ENCODE measurements at places on chromosomes 3 and 15.

- H3K36me3 ChIP-seq = peaks cover 11% of the 10 kb centered on the region
- H3K27me3 ChIP-seq = no peaks in the 10 kb centered on the region
- no peak for DNase-seq
- H3K27ac ChIP-seq = no peak overlapping the region
- no peaks in the 10 kb centered on the region for H3K4me1 ChIP-seq
These were observed 12.6 kb upstream of the PAK2 start for GRCh38 chr3:196726788-196727675.

GRCh38 chr3:70748593-70748992, 436.2 kb upstream of the MDFIC2 start:
- no peak overlapping the region for H3K27ac ChIP-seq
- H3K36me3 ChIP-seq = no peaks in the 10 kb centered on the region
- DNase-seq = no peak
- no peak overlapping the region for H3K4me3 ChIP-seq

DNA sequence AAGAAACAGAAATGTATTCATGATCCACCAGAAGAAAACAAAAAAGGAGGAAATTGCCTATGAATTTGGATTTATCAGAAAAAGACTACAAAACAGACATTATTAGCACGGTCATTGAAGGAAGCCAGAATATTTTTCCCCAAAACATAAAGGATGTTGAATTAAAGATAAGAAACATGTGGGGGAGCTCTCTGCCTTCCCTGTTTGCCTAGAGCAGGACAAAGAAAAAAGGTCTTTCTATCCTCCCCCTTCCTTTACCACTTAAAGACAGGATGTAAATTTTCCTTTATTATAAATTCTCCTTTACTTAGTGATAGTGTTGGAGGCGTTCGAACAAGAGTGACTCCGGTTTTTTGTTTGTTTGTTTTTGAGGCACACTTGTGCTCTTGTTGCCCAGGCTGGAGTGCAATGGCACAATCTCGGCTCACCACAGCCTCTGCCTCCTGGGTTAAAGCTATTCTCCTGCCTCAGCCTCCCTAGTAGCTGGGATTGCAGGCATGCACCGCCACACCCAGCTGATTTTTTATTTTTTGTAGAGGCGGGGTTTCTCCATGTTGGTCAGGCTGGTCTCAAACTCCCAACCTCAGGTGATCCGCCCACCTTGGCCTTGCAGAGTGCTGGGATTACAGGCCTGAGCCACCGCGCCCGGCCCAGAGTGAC, 14.9 kb upstream of the RPN1 start:
- H3K4me1 ChIP-seq = no peaks in the 10 kb centered on the region
- no peaks in the 10 kb centered on the region for H3K36me3 ChIP-seq
- H3K27ac ChIP-seq = no peak overlapping the region
- H3K4me3 ChIP-seq = no peak overlapping the region
- DNase-seq = no peak

- DNase-seq = no peak
- no peaks in the 10 kb centered on the region for H3K4me1 ChIP-seq
These were observed 127.1 kb downstream of the KCNMB2 start for GRCh38 chr3:178663201-178663934.

DNA sequence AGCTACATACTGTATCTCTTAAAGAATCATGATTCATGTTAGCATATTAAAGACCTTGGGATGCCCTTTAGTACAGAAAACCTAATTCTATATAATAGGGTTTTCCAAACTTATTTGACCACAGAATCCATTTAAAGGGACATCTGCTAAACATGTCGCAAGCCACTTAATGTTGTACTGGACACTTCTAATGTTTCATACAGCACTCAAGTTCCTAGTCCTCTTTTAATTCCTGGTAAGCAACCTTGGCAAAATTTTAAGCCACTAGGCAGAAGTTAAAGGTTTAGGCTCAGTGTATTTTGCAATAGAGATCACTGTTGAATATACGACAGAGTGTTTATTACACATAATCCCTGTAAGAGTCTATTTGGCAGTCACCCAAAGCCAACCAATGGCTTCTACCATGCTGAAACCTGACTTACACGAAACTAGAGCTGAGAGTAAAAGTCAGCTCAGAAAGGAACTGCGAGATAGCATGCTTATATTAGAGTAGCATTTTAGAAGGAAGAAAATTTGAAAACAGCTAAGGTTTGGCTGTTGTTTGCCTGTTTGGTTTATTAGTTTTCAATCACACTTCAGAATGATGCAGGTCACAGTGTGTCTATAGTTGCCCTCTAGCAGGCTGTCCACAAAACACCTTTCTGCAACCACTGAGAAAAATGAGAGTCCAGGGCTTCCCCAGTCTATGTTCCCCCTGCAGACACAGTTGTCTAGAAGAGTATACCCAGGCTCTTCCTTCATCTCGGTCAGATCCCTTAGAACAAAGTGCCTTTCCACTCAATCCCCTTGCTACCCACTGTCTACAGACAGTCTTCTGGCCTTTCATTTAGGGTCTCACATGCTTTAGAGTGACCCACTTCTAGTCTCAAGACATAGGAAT, 104.4 kb downstream of the FMN1 start:
- H3K27ac ChIP-seq = no peak overlapping the region
- DNase-seq = no peak
- no peaks in the 10 kb centered on the region for H3K4me1 ChIP-seq

DNA sequence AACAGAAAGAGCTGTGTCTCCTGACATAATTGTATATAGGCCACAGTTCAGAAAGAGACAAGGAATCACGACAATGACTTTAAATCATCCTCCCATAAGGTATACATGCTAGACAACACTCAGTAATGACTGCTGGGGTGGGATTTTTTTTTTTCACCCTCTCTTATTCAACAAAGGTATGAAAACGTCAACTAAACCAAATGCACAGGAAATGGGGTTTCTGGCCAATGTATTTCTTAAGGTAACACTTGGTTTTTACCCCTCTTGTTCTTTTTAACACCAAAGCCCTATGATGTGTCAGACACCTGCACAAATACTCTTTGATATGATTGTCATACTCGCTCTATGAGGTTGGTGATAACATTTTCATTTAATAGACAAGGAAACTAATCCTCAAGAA, 78.3 kb downstream of the MCF2L2 start:
- no peak overlapping the region for H3K4me3 ChIP-seq
- H3K27me3 ChIP-seq = no peaks in the 10 kb centered on the region
- no peak overlapping the region for H3K27ac ChIP-seq
- DNase-seq = no peak
- H3K4me1 ChIP-seq = no peaks in the 10 kb centered on the region
- no peaks in the 10 kb centered on the region for H3K36me3 ChIP-seq

DNA sequence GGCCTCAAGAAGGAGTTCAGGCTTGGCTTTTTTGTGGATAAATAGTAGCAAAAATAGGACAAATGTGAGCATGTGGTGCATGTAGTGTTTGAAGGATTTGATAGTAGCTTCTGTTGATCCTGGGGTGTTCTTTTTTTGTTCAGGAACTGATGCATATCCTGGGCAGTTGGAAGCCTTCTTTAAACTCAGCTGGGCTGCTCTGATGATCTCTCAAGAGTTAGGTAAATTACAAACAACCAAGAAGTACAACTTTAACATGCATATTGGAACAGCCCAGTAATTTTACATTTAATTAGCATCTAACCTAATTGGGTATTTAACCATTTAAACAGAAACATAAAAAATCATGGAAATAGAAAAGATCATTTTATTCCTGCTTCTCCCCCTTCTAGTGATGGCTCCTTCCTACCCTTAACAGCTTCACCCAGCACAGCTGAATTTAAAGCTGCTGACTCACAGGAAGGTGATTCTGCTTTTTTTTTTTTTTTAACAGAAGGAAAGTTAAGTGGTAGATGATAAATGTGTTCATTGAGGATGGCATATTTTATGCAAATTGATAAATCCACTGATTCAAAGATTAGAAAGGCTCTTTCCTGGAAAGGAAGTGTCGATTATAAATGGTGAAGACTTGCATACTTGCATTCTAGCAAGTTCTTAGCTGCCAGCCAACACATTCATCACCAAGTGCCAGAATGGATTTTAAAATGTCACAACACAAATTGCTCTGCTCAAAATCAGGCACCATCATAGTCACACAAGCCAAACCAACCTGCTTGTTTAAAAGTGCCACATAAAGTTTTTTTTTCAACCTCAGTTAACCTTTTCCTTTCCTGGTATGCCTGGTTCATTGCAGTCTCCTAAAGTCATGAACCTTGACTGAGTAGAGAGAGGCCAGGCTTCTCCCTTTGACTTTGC, 20.0 kb downstream of the SLC35G2 start:
- peaks cover 12% of the 10 kb centered on the region for H3K4me1 ChIP-seq
- H3K27ac ChIP-seq = peak overlapping the region; percentile 24
- no peak overlapping the region for H3K4me3 ChIP-seq
- H3K27me3 ChIP-seq = no peaks in the 10 kb centered on the region
- H3K36me3 ChIP-seq = no peaks in the 10 kb centered on the region
- no peak for DNase-seq

- no peaks in the 10 kb centered on the region for H3K36me3 ChIP-seq
- H3K27ac ChIP-seq = no peak overlapping the region
- no peaks in the 10 kb centered on the region for H3K4me1 ChIP-seq
- no peak overlapping the region for H3K4me3 ChIP-seq
These were observed 193.4 kb upstream of the UBE2E1 start for GRCh38 chr3:23612296-23612891.

GRCh38 chr3:149480326-149481017, 6.0 kb downstream of the TM4SF4 start:
- H3K4me1 ChIP-seq = no peaks in the 10 kb centered on the region
- no peak overlapping the region for H3K4me3 ChIP-seq
- H3K36me3 ChIP-seq = no peaks in the 10 kb centered on the region
- H3K27ac ChIP-seq = no peak overlapping the region
- no peak for DNase-seq
- H3K27me3 ChIP-seq = no peaks in the 10 kb centered on the region

DNA sequence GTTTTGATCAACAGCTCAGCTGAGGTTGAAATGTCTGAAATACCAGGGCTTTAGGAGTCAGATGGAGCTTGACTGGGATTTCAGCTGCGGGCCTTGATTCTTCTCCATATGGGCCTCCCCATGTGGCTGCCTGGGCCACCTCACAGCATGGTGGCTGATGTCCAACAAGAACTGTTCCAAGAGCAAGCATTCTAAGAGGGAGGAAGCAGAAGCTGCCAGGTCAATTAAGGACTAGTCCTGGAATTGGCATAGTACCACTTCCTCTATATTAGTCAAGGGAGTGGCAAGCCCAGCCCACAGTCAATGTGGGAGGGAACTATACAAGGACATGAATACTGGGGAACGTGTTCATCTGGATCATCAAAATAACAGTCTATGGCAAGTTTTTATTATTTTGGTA, 181.7 kb upstream of the ANKRD28 start:
- no peaks in the 10 kb centered on the region for H3K27me3 ChIP-seq
- no peak overlapping the region for H3K4me3 ChIP-seq
- no peak overlapping the region for H3K27ac ChIP-seq
- peaks cover 14% of the 10 kb centered on the region for H3K4me1 ChIP-seq
- no peak for DNase-seq

- no peaks in the 10 kb centered on the region for H3K36me3 ChIP-seq
- H3K4me3 ChIP-seq = no peak overlapping the region
- no peak for DNase-seq
- no peaks in the 10 kb centered on the region for H3K27me3 ChIP-seq
- H3K4me1 ChIP-seq = peaks cover 12% of the 10 kb centered on the region
These were observed 79.8 kb downstream of the PLCH1 start for GRCh38 chr3:155664925-155665695.

DNA sequence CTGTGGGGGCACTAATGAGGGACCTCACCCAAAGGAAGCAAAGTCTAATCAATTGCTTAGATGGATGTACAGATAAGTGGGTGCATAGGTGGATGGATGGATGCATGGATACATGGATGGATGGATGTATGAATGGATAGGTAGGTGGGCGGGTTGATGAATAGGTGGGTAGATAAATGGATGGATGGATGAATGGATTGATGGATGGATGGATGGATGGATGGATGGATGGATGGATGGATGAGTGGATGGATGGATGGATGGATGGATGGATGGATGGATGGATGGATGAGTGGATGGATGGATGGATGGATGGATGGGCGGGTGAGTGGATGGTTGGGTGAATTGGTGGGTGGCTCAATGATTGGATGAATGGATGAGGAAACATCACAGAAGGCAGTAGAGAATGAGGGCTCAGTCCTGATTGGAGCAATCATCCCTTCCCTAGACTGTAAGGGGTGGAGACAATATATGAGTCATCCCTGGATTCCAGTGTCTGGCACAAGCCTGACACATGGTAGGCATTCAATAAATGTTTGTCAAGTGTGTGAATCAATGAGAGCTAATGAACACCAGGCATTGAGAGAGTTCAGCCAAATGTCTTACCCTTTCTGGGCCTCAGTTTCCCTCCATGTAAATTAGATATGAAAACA, 40.4 kb upstream of the PXYLP1 start:
- no peak for DNase-seq
- no peak overlapping the region for H3K27ac ChIP-seq
- H3K4me3 ChIP-seq = no peak overlapping the region
- no peaks in the 10 kb centered on the region for H3K4me1 ChIP-seq

DNA sequence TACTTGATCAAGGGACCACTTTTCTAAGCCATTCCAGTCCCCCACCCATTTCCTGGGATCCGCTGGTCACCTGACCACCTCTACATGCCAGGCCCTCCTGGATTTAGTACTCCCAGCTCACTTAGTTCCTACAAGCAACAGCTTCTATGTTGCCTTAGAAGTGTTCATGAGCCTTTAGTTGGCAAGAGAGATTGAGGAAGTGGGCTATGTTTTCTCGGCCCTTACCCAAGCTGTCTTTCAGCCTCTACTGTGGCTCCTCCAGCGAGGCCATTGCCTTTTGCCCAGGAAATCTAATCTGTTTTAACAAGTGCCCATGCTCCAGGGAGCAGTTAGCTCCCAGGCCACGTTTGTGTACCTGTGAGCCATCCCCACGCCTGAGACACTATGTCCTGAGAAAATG, 4.5 kb upstream of the PRKAR2A start:
- H3K36me3 ChIP-seq = peaks cover 2% of the 10 kb centered on the region
- H3K27ac ChIP-seq = no peak overlapping the region
- no peak for DNase-seq
- H3K4me3 ChIP-seq = no peak overlapping the region
- no peaks in the 10 kb centered on the region for H3K27me3 ChIP-seq

DNA sequence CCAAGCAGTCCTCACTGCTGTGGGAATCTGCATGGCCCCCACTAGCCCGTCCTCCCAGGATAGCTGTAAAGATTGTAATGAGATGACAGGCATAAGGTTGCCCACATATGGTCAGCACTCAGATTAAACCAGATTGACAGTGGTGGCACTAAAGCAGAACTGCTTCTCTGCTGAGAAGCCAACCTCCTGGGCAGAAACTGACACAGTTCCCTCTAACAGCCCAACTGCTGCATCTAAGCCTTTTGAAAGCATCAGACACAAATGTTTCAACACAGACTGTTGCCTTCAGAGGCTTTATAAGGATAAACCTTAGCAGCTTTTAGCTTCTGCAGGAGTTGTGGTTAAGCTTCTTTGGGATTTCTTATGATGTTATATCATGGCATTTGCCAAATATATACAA, 13.0 kb downstream of the DCLK3 start:
- no peak overlapping the region for H3K4me3 ChIP-seq
- no peaks in the 10 kb centered on the region for H3K36me3 ChIP-seq
- H3K27me3 ChIP-seq = peaks cover 6% of the 10 kb centered on the region
- DNase-seq = no peak
- no peaks in the 10 kb centered on the region for H3K4me1 ChIP-seq
- H3K27ac ChIP-seq = no peak overlapping the region

GRCh38 chr3:43162230-43163084, 56.6 kb upstream of the POMGNT2 start:
- H3K36me3 ChIP-seq = no peaks in the 10 kb centered on the region
- H3K27ac ChIP-seq = no peak overlapping the region
- H3K4me3 ChIP-seq = no peak overlapping the region
- no peak for DNase-seq
- no peaks in the 10 kb centered on the region for H3K4me1 ChIP-seq
- H3K27me3 ChIP-seq = no peaks in the 10 kb centered on the region

All from suprapubic skin (tissue), 4 donors.